ENCODE measurements at places on chromosomes 2 and 18.

DNA sequence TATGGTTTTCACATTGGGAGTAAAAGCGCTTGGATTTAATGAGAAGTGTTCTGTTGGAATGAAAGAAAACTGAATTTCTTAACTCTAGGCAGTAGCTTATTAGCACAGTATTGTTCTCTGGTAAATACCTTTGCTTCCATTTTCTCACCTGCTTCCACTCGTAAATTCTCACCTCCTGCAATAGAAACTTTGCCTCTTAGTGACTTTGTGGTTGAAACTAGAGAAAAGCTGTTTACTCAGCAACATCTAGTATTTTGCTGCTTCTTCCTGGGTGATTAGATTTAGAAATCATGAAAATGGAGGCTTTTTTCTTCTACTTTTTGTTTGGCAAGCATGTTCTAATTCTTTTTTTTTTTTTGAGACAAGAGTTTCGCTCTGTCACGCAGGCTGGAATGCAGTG is 385.4 kb downstream of the SPAG16 start:
- no peak for DNase-seq

DNA sequence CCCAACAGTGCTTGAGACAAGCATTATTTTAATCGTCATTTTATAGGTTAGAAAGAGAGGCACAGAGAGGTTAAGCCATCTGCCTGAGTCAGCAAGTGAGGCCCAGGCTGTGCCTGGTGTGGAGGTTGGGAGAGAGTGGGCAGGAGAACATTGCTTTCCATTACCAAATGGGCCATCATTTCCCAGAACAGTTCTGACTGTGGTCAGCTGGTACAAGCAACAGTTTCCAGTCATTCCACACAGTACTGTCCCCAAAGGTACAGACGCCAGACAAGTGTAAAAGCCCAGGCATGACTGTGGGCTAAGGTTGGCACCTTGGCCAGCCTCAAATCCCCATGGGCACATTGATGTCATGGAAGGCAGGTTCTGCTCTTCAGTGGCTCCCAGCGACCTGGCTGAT is 98.2 kb upstream of the LCLAT1 start:
- peak; percentile 37 for DNase-seq

DNA sequence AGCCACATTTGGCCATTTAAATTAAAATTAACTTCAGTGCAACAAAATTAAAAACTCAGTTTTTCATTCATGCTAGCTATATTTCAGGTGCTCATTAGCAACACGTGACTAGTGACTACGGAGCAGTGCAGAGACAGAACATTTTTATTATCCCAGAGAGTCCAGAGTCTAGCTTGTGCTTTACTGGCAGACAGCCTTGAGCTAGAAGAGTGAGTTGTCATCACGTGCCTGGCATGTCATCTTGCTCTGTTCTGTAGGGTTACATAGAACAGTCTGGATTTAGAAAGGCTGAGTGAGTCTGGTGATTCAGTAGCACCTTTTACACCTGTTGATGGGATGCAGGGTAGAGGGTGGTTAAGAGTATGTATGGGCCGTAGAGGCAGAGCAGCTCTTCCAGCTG is 136.9 kb upstream of the IL1R2 start:
- no peak for DNase-seq

- DNase-seq = no peak
Measured at GRCh38 chr2:157911750-157912149, 35.6 kb upstream of the ACVR1 start.

GRCh38 chr2:240670402-240670801 is 12.3 kb downstream of the AQP12B start:
- DNase-seq = no peak

Data from activated CD4-positive, alpha-beta T cell treated with anti-CD3 and anti-CD28 coated beads, Interleukin-2, amount 50 U/mL, for 48 hours (primary cell).